ENCODE measurements at places on chromosomes 6 and 20.

- DNase-seq = no peak
Observed at GRCh38 chr6:2141644-2142290, 103.6 kb downstream of the GMDS start.

- DNase-seq = peak; percentile 80
Observed at GRCh38 chr6:29627755-29628418, 5.1 kb downstream of the GABBR1 start.

DNA sequence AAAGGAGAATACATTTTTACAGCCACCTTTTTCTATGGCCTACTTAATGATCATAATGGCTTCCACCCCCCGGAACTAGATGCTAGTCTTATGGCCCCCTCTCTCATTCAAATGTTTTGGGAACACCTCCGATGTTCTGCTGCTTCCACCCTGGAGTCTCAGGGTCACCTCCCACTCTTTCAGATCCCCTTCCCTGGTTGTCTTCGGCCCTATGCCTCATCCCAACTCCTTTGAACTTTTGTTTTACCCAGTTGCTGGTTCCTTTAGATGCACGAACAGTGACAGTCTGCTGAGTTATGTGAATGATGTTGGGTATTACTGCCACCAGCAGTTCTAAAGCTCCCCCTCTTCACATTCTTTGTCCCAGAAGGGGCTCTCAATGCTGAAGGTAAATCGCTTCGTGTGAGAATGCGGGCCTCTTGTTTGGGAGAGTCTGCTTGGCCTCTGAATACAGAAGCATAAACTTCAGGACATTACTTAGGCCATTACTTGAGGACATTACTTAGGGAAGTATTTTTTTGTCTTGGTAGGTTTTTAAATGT is 309.1 kb downstream of the SOX4 start:
- no peak for DNase-seq

- no peak for DNase-seq
Observed at GRCh38 chr20:17967521-17968365, 851 bp downstream of the SNX5 start.

DNA sequence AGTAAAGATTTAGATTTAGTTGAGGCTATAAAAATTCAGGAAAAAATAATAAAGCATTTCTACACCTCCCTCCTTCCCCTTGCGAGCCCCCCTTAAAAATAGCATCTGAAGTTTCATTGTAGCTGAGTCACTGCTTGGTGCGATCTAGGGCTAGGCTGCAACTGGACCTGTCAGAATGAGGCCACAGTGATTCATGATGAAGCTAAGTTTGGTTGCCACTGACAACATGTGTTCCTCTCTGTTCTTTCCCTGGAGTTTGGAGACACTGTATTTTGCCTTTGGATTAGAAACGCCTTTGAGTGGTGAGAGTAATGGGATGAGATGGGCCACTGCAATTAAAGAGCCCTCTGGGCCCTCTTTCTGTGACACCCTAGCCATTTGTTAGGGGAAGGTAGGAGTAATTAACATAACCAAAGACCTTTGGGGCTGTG is 334.1 kb downstream of the NRN1 start:
- DNase-seq = no peak

- DNase-seq = no peak
Observed at GRCh38 chr20:58715801-58716475, 23.3 kb downstream of the NPEPL1 start.

- DNase-seq = no peak
Observed at GRCh38 chr20:6492271-6493055, 275.0 kb upstream of the BMP2 start.

- DNase-seq = no peak
Observed at GRCh38 chr6:134707342-134708031, 242.4 kb downstream of the ALDH8A1 start.

DNA sequence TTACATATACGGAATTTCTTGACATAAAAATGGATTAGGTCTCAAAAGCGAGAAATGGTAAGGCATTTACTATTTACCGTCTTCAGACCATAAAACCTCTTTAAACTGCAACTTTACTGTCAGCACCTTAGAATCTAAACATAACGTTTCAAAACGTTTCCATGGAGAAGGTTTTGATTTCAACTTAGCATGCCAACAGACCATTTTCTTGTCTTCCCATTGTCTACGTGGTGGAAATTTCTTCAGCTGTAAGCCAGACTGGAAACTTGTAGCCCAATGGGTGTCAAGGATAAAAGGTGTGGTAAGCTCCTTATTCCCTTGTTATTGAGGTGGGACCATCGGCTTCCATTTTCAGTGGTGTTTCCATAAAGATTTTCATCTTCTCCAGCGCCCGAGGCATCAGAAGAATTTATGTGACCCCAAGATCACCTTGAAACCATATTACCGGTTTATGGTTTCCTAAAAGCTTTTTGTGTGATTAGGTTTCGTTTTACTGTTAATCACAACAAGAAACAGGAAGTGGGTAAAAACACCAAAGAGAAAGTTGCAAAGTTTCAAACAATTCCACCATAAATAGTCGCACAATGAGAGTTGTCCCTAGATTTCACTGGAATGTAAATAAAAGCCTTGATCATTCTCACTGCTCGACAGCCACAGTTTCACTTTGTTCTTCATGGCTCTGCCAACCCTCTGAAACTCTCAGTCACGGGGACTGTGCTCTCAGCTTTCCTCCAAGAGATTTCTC is 63.0 kb upstream of the CD2AP start:
- no peak for DNase-seq

DNA sequence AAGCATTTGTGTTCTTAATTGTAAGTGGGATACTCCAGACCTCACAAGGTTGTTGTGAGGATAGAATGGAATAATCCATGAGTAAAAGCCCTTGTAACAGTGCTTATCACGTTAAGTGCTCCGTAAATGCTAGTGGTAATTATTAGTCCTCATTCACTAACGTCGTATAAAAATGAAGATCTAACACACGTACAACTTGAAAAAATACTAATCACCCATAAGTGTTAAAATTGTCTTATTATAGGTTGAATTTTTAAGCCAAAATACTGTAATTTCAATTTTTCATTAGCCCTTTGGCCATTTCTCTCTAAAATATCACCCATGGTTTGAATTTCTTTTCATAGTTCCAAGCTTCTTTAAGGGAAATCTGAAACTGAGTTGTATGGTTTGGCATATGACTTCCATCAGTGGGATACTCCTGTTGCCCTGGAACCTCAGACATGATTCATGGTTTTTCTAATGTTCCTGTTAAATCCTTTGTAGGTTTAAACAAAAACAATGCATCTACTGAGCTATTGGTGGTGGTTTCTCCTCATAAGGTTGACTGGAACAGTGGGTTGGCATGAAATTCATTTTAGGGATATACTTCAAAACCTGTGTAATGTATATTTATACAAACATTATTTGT is 19.1 kb downstream of the XRN2 start:
- no peak for DNase-seq

- no peak for DNase-seq
Observed at GRCh38 chr20:19771031-19771430, 13.0 kb downstream of the RIN2 start.

GRCh38 chr6:18350712-18351111 is 36.4 kb upstream of the RNF144B start:
- no peak for DNase-seq

DNA sequence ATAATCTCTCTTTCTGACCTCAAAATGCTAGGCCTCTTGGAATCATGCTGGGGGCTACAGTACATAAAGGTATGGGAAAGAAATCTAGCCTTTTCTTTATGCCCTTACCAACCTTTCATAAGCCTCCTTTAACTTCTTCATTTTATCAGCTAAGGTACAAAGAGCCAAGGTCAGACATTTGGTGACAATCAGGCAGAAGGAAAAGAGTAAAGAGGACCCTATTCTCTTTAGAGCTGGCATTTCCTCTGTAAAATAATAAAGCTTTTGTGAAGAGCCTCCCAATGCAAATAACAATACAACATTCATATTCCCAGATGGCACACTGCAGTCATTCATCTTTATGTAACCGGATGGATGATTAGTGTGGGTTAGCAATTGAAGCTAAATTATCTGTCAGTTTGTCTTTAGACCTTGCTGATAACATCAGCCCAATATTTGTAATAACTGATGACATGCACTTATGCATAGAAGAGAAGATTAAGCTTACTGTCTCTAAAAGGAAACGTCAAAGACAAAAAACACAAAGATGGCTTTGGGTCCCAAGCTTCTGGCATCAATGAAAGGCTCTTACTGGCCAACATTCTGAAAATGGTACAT is 163.1 kb downstream of the IBTK start:
- DNase-seq = peak; percentile 78

GRCh38 chr20:51529758-51530157 is 12.8 kb downstream of the NFATC2 start:
- no peak for DNase-seq

DNA sequence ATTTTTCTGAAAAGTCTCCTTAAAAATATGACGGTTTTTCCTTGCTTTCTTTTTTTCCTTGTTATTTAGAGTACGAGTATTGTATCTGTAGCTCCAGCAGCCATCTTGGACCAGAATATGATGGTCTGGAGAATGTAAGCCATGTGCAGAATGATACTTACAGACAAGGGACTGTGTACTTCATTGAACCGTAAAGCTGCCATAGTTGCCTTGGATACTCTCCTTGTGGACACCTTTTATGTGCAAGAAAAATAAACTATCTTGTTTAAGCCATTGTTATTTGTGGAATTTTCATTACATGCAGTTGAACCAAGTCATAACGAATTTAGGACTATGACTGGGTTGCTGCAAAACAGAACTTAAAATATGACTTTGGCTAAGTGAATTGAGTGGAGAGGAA is 485.8 kb upstream of the CITED2 start:
- DNase-seq = no peak

GRCh38 chr6:3918469-3918868 is 69.3 kb downstream of the FAM50B start:
- DNase-seq = peak; percentile 20

DNA sequence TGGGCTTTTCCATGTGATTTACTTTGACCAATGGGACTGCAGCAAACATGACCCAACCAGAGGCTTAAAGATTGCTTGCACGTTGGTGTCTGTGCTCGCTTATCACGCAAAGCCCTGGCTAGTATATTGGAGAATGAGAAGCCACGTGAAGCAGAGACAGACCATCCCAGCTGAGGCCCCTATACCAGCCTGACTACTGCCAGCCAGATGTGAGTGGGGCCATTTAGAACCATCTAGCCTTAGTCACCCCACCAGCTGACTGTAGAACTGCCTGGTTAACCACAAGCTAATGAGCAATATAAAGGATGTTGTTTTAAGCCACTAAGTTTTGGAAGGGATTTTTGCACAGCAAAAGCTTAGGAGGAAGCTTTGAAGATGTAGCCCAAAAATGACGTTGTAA is 74.5 kb downstream of the MACROD2 start:
- no peak for DNase-seq

GRCh38 chr6:119044255-119044654 is 34.2 kb downstream of the FAM184A start:
- no peak for DNase-seq

DNA sequence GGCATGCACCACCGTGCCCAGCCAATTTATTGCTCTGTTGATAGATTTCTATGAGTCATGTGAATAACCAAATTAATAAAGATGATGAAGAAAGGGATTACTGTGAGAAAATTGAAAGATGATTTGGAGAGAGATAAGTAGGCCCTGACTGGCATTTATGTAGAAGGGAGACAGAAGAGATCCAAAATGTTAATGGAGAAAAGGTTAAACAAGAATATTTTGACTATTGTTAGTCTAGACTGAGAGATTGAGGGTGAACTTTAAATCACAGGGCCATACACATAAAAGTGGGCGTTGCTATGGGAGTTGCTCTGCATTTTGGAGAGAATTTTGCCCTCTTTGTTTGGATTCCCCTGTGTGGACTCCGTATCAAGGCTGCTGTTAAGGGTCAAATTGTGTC is 68.9 kb upstream of the SCAF8 start:
- DNase-seq = no peak

DNA sequence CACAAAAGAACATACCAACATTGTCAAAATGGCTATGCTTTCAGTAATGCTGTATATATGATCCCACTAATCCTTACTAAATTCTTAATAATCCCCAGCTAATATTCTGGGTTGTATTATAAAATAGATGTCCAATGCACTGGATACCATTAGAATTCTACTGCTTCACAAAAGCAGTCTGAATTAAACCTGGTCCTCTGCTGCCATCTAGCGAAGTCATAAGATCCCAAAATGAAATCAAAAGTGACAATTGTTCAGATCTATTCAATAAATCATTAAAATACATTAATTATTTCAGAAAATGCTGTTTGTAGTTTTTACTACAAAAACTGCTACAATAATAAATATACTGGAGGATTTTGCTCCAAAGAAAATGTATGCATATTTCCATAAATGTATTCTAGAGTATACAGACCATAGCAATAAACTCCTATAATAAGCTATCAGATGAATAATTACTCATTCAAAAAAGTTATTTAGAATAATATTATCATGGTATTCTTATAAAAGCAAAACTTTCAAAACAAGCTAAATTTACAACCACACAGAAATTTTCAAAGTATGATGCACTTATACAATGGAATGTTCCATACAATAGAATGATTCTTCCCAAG is 92.6 kb downstream of the RNGTT start:
- DNase-seq = peak; percentile 11

- DNase-seq = peak; percentile 29
Observed at GRCh38 chr6:136927292-136927691, 5.2 kb downstream of the SLC35D3 start.

GRCh38 chr6:136887953-136888352 is 34.1 kb upstream of the SLC35D3 start:
- peak; percentile 57 for DNase-seq

GRCh38 chr6:148087659-148088058 is 255.0 kb upstream of the SASH1 start:
- DNase-seq = no peak

DNA sequence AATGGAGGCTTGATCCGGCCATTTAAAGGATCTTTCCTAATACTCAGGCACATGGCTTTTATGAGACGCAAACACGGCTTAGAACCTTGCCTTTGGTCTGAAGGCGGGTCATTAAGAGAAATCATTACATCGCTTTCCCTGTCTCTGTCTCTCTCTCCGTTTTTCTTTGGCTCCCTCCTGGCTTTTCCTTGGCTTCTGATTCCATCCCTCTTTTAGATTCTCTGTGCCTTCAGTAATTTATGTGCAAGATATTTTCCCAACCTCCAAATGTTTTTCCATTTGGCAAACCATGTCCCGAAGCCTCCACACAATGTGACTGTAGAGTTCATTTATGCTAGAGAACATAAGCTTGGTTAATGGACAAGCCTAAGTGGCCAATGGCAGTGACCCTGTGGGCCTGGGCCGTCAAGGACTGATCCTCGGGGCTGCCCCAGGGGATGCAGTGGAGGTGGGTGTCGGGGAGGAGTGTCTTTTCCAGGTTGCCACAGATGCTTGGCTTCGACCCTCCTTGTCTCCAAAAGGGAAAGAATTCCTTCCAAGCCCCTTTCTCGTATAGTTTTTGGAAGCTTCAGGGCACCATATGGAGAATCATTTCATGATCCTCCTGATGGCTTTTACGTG is 157.0 kb downstream of the SCML4 start:
- DNase-seq = no peak

- DNase-seq = no peak
Observed at GRCh38 chr20:9576695-9577094, 62.3 kb downstream of the LAMP5 start.

GRCh38 chr6:133833949-133834359 is 55.0 kb upstream of the TCF21 start:
- no peak for DNase-seq

- no peak for DNase-seq
Observed at GRCh38 chr6:79334674-79335073, 100.2 kb upstream of the HMGN3 start.
